ENCODE measurements at places on chromosomes 16 and 17.

- DNase-seq, result no peak
Observed at GRCh38 chr17:19546289-19547065, 12.8 kb downstream of the SLC47A1 start.

DNA sequence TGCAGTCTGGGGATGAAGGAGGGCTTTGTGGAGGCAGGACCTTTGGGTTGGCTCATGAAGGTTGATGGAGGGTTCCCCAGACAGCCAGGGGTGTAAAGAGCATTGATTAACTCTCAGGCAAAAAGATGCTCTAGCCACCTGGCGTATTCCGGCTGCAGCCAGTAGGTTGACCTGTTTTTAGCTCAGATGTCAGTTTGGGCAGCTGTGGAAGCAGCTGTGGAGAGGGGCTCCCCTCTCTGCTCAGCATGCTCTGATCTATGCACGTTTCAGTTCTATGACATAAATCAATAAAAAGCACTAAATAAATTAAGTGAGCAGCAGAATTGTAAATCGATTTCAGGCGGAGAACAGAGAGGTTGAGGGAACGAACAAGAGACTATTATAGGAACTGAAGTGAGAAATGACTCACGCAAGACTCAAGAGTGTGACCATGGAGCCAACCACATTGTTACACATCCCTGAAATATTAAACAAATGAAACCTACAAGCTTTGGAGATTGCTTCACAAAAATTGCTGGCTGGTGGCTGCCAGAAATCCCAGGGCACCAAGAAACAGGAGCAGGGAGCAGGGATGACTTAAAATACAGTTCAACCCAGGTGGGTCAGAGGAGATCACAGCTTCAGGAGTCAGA lies 111.9 kb downstream of the GSG1L start:
- peak; percentile 23 for DNase-seq

DNA sequence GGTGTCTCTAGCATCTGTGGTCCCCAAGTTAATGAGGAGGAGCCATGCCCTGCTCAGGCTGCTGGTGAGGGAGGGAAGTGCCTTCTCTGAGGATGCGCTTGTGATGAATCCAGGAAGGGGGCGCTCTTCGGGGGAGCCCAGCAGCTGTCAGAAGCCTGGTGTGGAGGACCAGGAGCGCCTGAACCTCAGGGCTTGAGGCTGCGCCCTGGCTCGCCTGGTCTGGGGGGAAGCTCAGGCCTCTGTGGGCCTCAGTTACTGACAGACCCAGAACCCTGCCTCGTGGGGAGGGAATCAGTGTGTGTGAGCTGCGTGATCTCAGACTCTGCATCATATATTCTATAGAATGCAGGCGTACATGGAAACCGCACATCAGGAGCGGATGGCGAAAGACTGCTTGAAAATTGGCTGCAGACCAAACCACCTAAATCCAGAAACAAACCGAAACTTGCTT lies 126.1 kb downstream of the SEC14L1 start:
- no peak for DNase-seq

DNA sequence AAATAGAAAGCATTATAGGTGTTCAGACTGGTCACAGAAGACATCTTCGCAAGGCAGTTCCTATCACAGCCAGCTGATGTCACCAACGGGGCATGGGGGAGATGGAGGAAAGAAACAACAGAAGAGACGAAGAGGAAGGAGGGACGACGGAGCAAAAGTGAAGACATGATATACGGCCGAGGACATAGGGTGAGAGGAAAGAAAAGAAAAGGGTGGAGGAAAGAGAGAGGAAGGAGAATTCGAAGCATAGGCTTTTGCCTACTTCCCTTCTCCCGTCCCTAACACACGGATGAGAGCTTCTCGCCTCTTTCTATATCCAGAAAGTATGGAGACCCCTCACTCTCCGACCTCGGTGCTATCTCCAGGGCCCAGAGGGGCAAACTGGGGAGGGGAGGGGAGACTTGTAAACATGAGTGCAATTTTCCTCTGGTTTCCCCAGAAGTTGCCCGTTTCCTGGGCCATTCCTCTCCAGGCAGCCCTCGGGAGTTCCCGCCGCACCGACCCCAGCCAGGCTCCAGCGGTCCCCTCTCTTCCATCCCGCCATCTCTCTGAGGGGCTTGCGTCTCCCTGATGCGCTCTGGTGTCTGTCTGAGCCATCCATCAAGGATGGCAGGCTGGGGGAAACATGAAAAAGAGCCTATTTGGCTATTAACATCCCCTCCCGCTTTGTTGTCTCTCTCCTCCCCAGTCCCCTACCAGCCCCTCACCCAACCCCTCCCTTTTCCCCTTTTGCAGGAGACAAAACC lies 26.0 kb downstream of the COPZ2 start:
- DNase-seq, result peak; percentile 48

- no peak for DNase-seq
Observed at GRCh38 chr16:27985981-27986380, 77.5 kb downstream of the GSG1L start.

Data from fibroblast of mammary gland (primary cell).